Naive B cell (primary cell): ENCODE measurements at places on chromosomes 13 and 19.

GRCh38 chr13:23620211-23620610, 50.0 kb downstream of the TNFRSF19 start:
- no peak for DNase-seq

- no peak for DNase-seq
Measured at GRCh38 chr13:51922771-51923480, 61.2 kb downstream of the CCDC70 start.

- DNase-seq = no peak
Measured at GRCh38 chr19:29634423-29635130, 28.5 kb downstream of the POP4 start.

DNA sequence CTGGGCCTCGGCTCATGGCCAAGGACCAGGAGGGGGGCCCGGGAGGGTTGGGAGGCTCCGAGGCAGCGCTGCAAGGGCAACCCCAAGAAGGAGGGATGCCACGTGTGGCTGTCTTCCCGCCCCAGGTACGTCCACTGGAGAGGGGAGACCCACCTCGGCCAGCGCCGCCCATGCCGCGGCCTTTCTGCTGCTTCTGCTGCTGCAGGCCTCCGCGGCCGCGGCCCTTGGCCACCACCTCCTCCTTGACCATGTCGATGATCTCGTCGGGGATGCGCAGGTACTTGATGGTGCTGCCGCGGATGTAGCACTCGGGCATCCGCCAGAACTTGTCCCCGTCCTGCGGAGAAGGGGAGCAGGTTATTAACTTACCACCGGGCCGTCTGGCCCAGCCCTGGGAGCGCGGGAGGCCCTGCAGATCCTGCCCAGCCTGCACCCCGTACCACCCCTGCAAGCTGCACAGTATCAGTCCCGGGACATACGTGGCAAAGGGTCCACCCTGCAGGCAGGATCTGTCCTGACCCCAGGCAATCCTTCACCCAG, 13.3 kb downstream of the LSM4 start:
- no peak for DNase-seq

DNA sequence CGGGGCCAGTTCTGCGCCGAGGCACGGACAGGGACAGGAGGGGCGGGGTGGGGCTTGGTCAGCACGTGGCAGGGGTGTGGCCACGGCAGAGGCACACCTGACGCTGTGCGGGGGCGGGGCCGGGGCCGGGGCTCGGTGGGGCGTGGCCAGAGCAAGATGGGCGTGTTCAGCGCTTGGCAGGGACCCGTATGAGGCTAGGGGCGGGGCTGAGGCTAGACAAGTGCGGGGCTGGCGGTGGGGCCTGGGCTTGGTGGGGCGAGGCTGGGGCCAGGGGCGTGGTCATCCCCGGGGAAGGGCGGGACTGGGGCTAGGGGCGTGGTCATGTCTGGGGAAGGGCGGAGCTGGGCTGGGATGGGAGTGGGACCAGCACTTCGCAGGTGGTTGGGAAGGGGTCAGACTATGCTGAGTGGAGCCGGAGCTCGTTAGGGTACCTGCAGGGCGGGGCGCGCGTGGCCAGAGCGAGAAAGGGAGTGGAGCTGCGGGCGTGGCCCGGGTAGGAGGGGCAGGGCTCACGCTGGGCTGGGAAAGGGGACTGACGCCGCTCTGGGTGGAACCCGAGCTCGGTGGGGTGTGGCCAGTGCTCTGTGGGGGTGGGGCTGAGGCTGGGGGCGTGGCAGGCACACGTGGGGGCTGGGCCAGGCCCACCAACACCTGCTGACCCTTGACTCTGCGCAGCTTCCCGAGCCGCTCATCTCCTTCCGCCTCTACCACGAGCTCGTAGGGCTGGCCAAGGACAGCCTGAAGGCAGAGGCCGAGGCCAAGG, 12.8 kb downstream of the POLR2E start:
- no peak for DNase-seq
